ENCODE measurements at places on chromosomes 7 and 10.

GRCh38 chr7:135575296-135575695, 17.6 kb downstream of the NUP205 start:
- no peak for DNase-seq

GRCh38 chr10:116926426-116926825, 77.1 kb downstream of the ENO4 start:
- no peak for DNase-seq

DNA sequence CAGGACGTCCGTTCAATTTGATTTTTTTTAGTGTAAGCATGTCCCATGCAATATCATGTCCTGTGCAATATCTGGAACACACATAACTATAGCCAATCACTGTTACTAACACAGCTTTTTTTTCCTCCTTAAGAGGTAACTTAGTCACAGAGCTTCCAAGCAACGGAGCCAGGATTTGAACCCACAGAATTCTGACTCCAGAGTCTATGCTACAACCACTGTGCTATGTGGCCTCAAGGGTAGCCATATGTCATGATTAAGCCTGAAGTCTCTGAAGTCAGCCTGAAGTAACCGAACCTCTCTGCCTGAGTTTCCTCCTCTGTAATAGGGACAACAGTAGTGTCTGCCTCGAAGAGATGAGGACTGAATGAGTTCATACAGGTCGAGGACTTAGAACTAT, 42.2 kb upstream of the TCF7L2 start:
- DNase-seq, result no peak

DNA sequence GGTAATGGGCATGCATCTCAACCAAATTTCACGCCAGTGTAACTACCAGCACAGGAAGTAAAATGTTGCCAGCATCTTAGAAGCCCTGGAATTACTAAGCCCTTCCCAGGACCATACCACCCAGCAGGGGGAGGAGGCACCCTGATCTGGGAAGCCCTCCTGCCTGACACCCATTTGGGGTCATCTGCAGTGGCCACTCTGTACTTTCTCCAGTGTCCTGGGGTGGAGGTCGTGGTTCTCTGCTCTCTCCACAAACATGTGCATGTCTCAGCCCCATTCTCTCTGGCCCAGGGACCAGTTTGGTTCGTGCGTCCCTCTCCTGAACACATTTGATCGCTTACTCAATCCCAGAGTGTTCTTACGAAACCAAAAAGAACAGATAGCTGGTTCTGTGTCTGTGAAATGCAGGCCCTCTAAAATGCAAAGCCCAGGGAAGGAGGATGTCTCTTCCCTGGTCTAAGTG, 9.4 kb upstream of the LRRC27 start:
- DNase-seq, result no peak

- DNase-seq, result no peak
These were observed 205.5 kb downstream of the DNAJB6 start for GRCh38 chr7:157542068-157543021.

DNA sequence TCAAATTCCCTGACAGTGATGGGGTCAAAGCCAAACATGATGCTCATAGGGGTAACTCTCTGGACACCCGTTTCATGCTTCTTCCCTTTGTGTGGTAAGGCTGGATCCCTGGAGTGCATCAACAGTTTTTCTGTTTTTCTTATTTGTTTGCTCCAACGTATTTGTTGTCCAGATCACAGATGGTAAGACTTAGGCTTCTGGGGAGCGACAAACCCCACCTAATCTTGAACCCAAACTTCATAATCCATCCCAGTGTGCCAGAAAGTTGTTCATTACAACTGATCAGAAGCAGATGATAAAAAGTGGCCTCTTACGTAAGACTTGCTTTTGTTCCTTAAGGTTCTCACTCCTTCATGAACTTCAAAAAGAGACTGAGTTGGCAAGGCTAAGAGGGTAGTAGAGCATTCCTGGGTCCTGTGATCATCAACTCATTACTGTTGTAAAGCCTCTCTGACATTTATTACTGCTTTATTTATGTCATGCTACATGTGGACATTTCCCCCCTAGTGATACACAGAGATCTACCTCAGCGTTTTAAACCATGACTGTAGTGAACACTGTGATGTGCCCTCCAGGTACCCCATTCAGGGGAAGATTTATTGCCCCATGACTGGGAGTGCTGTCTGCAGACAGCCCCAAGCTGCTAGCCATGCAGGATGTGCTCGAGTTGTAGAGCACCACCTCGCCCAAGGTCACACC, 125.6 kb downstream of the CCDC71L start:
- no peak for DNase-seq

DNA sequence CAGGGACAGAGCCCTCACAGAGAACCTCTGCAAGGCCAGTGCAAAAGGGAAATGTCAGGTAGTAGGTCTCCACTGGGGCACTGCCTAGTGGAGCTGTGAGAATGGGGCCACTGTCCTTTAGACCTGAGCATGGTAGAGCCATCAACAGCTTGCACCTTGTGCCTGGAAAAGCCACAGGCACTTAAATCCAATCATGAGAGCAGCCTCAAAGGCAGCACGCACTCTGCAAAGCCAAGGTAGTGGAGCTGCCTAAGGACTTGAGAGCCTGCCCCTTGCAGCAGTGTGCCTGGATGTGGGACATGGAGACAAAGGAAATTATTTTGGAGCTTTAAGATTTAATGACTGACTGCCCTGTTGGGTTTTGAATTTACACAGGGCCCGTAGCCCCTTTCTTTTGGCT, 918.5 kb upstream of the POT1 start:
- no peak for DNase-seq

GRCh38 chr7:39270018-39270417, 292.3 kb downstream of the POU6F2 start:
- no peak for DNase-seq

GRCh38 chr7:159022238-159022993, 122.3 kb downstream of the VIPR2 start:
- no peak for DNase-seq

DNA sequence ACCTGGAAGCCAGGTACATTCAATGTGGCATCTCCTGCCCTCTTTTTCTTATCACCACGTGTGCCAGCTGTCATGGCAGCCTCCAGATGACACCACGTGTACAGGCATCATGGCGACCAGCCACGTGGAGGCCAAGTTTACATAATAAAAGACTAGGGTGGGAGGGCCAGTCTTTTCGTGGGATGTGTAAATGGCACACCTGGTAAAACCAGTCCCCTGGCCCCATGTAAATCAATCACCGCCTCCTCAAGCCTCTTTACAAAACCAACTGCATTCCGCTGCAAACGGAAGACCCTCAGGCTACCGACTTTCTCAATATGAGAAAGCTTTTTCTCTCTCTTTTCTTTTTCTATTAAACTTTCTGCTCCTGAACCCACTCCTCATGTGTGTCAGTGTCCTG, 65.1 kb upstream of the PHF14 start:
- DNase-seq, result no peak

GRCh38 chr10:30373596-30374327, 24.7 kb upstream of the MTPAP start:
- no peak for DNase-seq

- DNase-seq, result peak; percentile 46
These were observed 115.5 kb upstream of the GNAI1 start for GRCh38 chr7:80018941-80019808.

GRCh38 chr7:129169686-129170440, 18.6 kb upstream of the SMO start:
- no peak for DNase-seq

GRCh38 chr10:80493522-80494051, 39.5 kb downstream of the TSPAN14 start:
- no peak for DNase-seq

- no peak for DNase-seq
These were observed 17.0 kb downstream of the GHRHR start for GRCh38 chr7:30980751-30981150.

- no peak for DNase-seq
These were observed 124.9 kb upstream of the NEBL start for GRCh38 chr10:21021843-21022594.

GRCh38 chr7:43674559-43675436, 54.5 kb downstream of the COA1 start:
- no peak for DNase-seq

DNA sequence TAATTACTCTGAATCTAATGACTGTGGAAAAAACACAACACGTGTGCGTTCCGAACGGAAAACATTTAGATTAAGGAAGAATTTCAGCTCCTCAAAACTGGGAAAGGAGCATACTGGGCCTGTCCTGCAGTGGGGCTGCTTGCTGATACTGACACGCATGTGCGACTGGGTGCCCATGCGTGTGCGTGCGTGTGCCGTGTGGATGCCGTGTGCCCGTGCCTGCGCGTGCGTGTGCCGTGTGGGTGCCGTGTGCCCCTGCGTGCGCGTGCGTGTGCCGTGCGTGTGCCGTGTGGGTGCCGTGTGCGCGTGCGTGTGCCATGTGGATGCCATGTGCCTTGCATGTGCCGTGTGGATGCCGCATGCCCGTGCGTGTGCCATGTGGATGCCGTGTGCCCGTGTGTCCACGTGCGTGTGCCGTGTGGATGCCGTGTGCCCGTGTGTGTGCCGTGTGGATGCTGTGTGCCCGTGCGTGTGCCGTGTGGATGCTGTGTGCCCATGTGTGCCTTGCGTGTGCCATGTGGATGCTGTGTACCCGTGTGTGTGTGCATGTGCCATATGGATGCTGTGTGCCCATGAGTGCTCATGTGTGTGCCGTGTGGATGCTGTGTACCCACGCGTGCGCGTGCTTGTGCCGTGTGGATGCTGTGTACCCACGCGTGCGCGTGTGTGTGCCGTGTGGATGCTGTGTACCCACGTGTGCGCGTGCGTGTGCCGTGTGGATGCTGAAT, 28.2 kb downstream of the PWWP2B start:
- no peak for DNase-seq

DNA sequence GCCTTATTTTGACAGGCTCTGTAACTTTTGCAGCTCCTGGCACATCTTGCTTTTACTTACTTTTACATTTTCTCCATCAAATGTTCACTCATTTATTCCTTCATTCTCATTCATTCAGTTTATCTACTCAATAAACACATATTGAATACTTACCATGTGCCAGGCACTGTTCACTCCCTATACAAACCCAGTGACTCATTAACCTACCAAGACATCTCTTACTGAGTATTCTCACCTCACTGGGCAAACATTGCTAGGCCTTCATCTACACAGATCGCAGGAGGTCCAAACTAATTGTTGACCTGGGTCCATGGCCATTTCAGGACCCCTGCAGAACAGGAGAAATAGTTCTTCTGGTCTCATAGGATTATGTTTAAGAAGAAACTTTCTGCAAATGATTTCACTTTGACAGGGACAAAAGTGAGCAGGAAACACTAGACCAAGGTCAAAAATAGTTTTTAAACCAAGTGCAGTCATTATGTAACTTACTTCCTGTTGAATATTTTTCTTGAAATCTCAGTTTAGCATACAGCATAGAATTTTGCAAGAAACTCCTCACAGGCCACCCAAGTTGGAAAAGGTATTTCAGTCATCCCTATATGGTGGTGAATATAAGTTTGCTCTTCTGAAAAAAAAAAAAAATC, 17.6 kb downstream of the SLC26A4 start:
- DNase-seq, result no peak

DNA sequence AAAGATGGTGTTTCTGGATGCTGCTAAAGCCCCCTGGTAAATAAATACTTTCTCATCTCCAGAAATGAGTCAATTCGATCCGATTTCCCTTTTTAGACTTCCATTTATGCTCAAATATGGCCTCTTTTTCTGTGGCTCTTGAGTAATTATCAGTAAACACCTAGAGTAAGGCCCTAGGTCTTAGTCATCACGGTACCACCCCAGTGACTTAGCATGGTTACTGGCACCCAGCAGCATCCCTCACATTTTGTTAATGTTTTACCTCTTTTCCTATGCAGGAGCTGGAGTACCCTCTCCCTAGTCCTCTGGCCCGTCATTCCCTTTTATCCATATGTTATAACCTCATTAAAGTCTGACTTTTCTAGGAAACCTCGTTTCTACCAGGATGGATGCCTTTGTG, 19.5 kb downstream of the CHN2 start:
- DNase-seq, result no peak

Measured in muscle of arm (tissue), 14 donors.